ENCODE measurements at places on chromosomes 3 and 15.

GRCh38 chr3:9316881-9317361, 45.9 kb upstream of the THUMPD3 start:
- no peak for DNase-seq

- peak; percentile 93 for DNase-seq
Measured at GRCh38 chr3:48685603-48686511, at the start of gene NCKIPSD. Gene NCKIPSD (minus strand): TSS chr3:48685915. CDS start chr3:48685807, 108 bp downstream.

DNA sequence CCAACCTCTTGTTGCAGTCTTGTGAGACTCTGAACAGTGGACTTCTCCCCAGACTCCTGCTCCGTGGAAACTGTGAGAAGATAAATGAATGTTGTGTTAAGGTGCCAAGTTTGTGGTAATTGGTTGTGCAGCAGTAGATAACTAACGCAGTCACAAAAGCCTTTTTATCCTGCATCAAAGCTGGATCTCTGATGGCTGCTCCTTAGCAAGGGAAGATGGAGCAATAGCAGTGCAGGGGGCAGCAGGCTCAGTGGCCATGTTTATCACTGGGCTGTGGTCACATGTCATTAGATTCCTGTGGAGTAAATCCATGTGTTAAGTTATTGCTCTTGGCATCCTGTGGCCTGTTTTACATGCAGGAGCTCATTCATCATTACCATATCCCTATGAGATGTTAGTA, 13.5 kb downstream of the CMTM7 start:
- DNase-seq, result no peak

- DNase-seq, result no peak
Measured at GRCh38 chr15:92074101-92074500, 220.6 kb downstream of the SLCO3A1 start.

- no peak for DNase-seq
Measured at GRCh38 chr3:45618081-45618509, 23.5 kb downstream of the LIMD1 start.

DNA sequence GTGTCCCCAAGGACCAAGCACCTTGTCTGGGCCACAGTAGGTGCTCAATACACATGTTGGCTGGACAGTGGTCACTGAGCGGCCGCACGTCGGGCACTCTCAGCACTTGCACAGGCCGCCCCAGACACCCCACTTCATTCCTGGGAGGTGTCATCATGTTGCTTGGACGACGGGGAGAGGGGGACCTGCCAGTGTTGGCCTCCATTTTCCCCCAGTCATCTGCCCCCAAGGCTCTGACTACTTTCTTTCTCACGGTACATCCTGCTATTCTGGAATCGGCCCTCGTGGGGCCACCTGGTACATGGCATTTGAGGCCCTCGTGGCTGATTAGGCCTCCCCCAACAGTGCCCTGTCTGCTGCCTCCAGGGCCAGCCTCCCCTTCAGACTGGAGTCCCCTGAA, 1.2 kb upstream of the RHO start:
- no peak for DNase-seq

DNA sequence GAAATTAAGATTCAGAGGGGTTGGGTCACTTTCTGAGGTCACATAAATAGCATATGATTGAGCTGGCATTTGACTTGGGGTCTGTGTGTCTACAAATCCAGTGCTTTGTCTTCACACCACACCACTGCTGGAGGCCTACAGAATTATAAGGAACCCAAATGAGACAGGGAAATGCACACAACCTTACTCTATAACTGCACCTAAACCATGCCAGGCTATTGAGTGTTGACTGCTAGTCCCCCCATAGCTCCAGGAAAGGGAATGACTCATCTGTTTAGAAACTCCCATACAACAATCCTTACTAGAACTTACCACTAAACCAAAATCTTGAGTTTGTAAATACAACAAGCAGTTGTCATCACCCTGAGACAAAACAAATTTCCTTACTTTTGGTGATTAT, 16.9 kb upstream of the TSC22D2 start:
- no peak for DNase-seq

GRCh38 chr3:38148311-38148882, 9.9 kb downstream of the MYD88 start:
- DNase-seq, result no peak

DNA sequence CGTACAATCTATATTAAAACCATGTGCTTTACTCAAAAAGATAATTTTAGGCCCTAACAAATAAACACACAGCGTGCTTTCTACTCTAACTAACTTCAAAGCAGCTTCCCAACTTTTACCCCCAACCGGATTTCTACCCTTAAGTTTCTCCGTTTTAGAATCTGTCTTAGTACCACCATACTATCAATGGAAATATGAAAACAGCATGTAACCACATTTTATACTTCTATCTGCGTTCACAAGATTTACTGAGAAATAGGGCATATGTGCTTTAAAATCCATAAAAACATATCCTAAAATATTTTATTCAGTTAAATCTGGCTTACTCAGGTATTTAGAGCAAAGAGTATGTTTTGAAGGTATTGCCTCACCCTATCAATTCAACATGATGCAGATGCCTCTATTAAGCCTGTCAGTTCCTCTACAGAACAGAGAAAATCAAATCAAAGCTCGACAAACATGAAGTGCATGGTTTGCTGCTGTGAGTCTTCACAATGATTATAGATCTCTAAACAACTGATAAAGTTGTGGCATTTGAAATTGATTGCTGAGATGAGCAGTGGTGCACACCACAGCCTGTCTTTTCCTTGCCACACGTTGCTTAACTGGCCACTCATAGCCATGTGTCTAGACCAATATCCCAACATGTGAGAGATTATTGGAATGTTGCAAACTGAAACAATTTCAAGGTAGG, 44.5 kb upstream of the ZPLD1 start:
- no peak for DNase-seq

DNA sequence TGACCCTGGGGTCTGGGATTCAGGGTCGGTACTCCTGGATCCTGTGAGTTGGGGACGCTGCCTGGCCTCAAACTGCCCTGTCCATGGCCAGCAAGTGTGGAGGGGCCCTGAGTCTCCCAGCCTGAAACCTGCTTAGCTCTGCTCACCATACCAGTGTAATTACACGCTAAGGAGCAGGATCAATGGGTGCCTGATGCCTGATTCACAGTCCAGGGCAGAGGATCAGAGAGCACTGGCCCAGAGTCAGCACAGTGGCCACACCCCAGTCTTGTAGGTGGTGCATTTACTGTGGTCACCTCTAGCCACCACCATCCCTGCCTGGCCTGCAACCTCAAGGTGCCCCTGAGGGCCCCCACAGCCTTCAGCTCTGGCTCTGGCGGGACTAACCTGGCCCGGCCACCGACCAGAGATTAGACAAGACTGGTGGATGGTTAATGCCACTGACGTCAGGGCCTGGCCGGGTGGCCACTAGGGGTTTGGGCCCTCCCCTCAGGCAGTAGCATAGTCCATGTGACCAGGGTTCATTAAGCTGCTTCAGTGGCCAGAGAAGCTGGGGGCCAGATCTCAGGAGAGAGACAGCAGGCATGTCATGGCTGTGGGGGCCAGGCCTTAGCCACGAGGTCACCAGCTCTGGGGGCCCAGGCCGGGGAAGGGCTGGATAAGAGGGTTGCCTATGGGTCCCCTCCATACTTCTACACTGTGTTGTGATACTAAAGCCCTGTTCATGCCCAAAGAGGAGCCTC, 3.3 kb upstream of the SLC38A3 start:
- DNase-seq, result no peak

DNA sequence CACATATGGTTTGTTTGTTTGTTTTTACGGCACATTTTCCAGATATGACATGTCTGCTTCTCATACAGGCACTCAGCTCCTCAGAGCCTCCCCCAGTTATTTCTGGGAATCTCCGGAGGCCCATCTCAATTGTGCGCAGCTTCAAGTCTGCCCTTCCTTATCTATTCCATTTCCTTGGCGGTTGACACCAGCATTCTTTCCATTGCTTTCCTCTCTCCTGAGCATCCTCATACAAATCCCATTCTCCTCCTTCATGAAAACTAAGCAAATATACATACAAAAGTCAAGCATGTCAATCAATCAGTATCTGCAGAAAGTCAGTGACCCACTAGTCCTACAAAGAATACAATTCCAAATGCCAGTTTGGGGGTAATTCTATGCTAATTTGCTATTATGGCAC, 166.7 kb downstream of the SQOR start:
- no peak for DNase-seq

- no peak for DNase-seq
Measured at GRCh38 chr3:123739106-123739505, 145.0 kb downstream of the MYLK start.
